ENCODE measurements at places on chromosomes 7 and 10.

- no peak for DNase-seq
These were observed 26.0 kb downstream of the FRMPD2 start for GRCh38 chr10:48248462-48248861.

DNA sequence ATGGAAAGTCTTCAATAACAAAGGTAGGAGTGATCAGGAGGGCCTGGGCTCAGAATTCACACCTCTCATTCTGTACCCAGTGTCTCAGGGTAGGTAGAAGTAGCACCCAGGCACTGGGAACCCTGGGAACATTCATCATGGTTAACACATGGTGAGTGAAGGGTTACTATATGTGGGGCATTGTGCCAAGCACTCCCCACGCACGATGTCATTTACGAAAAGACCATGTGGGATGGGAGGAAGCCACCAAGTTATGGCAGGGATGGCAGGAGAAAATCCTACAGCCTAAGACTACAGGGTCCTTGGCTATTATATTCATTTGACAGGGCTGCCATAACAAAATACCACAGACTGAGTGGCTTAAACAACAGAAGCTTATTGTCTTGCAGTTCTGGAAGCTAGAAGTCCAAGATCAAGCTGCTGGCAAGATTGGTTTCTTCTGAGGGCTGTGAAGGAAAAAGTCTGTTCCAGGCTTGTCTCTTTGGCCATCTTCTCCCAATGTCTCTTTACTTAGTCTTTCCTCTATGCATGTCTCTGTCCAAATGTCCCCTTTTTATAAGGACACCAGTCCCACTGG lies 27.7 kb upstream of the DDIT4 start:
- DNase-seq = no peak

DNA sequence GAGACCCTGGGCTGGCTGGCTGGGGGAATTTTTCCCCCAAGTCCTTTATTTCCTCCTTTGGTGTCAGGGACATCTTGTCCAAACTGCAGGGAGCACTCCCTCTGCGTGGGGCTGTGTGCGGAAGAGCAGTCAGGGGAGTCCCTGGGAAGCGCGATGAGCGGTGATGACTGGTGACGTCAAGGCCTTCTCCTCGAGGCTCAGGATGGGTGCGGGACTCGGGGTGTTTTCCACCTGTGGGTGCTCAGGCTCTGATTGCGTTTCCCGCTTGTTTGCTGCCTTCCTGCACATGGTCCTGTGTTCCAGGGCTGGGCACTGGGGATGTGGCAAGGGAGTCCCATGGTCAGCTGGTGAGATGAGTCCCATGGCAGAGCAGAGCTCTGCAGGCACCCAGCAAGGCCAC lies 101.2 kb downstream of the DOCK1 start:
- DNase-seq = no peak

DNA sequence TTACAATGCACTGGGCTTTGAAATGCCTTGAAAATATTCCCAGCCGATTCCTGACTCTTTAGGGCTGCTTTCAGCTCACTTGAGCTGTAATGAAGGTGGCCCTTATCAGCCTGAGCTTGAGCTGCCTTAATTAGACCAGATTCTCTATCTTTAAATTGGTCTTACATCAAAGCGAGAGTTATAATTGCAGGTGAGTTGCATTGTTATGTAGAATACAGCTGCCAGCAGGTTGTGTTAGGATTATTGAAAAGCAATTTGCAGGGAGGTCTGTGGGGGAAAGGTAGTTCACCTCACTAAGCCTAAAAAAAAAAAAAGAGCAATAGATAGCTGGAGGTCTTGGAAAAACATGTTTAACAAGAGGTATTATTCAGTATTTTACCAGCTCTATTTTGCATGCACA lies 142.2 kb upstream of the HABP2 start:
- DNase-seq = no peak

GRCh38 chr7:137328373-137329120 lies 15.0 kb downstream of the PTN start:
- DNase-seq = no peak

Data from NAMALWA (cell line).